ENCODE measurements at places on chromosomes 1 and 21. TPM values are rescaled to one million over a fixed set of nuclear protein-coding genes. Genes with fewer than 3 reads are reported as not detected.

Gene HORMAD1
- 8.7 TPM for total RNA-seq

Gene FCRLB
- total RNA-seq = 2.4 TPM

Gene OR14A2
- not detected for total RNA-seq

Gene PPT1
- 52.8 TPM for total RNA-seq

Gene SH3GLB1
- total RNA-seq = 41.7 TPM

Gene GUK1
- total RNA-seq = 540 TPM

Gene AGRN
- 14.7 TPM for total RNA-seq

Gene S100A14
- not detected for total RNA-seq

Gene LAD1
- not detected for total RNA-seq

Gene C21orf58
- total RNA-seq = 3.3 TPM

Gene ARHGAP30
- 7.3 TPM for total RNA-seq

Gene CFHR3
- 3.0 TPM for total RNA-seq

Gene ADCY10
- not detected for total RNA-seq

Gene HAO2
- not detected for total RNA-seq

Gene CR1
- 7.9 TPM for total RNA-seq

Gene PRR9
- total RNA-seq = not detected

Gene ARMH1
- 7.1 TPM for total RNA-seq

Gene SLC6A17
- total RNA-seq = not detected

Gene IL6R
- total RNA-seq = 33.3 TPM

Gene DIO1
- total RNA-seq = not detected

Gene TMEM125
- total RNA-seq = 2.6 TPM

Gene ERRFI1
- total RNA-seq = 152 TPM

Gene CBR3
- 33.1 TPM for total RNA-seq

Gene RAD54L
- total RNA-seq = not detected

Gene GUCA2A
- not detected for total RNA-seq

Gene DNM3
- 13.7 TPM for total RNA-seq

Gene RIMKLA
- 2.2 TPM for total RNA-seq

Gene SH2D1B
- not detected for total RNA-seq

Gene CLCNKB
- 3.1 TPM for total RNA-seq

Gene NUDT4B
- 5.1 TPM for total RNA-seq

Gene FLG2
- total RNA-seq = not detected

Gene ADAMTS1
- 294 TPM for total RNA-seq

Gene DMRTB1
- not detected for total RNA-seq

Gene GBP1
- 51.8 TPM for total RNA-seq

Gene GJA5
- total RNA-seq = 2.7 TPM

Gene MIXL1
- total RNA-seq = not detected

Gene RNU1-3
- total RNA-seq = under 0.01 TPM

Gene NTNG1
- 1.4 TPM for total RNA-seq

Gene ANKRD34A
- total RNA-seq = 1.7 TPM

Gene NHLH1
- total RNA-seq = not detected

Gene ETV3
- total RNA-seq = 20.0 TPM

Measured in tibial nerve (tissue), 4 donors.